ENCODE measurements at places on chromosomes 16 and 17.

DNA sequence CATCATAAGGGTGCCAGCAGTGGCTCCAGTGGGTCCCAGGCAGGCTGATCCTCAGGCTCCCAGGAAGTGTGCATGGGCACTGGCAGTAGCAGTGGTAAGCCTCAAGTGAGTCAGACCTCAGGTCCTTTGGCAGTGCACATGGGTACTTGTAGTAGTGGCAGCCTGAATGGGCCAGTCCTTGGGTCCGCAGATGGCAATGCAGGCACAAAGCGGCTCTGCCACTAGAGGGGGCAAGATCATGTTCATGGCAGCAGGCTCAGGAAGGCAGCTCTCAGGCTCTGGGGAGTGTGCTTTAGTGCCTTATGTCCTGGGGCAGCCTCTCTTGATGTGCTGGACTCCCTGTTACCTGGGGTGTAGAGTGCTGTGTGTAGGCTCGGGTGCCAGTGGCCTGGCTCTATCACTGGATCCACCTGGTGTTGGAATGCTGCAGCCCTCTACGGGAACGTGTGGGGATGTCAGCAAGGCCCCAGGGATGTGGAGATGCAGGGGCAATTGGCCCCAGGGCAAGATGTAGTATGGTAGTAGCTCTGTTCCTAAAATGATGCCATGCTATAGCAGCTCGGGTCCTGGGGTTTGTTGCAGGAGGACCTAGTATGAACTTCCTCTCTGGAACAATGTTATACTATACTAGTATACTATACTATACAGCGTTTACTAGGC is 11.0 kb downstream of the ACSM3 start:
- peak; percentile 80 for DNase-seq

GRCh38 chr17:19003543-19004420 is 782 bp downstream of the FAM83G start:
- peak; percentile 57 for DNase-seq

DNA sequence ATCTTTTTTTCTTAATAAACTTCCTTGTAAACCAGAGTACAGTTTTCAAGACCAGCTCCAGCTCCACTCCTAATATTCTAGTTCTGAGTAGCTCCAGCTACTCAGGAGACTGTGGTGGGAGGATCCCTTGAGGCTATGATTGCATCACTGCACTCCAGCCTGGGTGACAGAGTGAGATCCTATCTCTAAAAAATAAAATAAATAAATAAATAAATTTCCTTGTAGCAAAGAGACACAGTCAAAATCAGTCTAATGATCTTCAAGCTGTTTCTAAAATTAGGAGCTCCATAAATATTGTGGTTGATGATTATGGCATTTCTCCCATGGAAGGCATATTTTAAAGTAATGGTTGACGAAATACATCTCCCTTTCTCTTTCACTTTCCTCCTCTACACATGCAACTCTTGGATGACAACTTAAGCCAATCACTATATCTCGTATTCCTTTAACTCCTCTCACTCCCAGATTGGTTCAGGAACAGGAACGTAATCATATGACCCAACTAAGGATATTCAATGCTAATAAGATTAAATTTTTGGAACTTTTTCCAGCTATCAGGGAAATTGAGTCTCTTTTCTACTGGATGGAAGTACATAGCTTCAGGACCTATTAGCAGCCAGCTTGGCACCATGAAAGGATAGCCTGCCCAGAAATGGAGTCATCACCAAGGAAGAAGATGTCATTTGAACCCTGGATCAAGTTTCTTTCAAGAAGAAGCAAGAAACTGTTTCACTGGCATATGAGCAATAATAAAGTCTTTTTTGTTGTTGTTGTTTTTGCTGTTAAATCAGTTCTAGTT is 42.1 kb upstream of the TAOK1 start:
- peak; percentile 45 for DNase-seq

DNA sequence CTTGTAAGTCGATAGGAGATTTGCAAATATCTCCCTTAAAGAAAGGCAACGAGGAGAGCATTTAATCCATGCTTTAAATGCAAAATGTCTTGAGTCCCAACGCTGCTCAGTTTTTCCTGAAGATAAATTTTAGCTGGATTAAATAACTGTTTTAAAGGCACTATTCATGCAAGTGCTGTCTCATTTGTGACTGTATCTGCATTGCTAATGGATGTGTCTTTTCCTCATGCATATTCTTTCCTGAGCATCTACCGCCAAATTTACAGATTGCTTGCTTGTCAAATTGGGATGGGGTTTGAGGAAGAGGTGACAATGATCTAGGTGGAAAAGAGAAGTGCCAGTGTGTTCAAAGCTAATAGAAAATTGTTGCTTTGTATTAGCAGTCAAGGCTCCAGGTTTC is 106.9 kb downstream of the RBFOX1 start:
- DNase-seq, result no peak

DNA sequence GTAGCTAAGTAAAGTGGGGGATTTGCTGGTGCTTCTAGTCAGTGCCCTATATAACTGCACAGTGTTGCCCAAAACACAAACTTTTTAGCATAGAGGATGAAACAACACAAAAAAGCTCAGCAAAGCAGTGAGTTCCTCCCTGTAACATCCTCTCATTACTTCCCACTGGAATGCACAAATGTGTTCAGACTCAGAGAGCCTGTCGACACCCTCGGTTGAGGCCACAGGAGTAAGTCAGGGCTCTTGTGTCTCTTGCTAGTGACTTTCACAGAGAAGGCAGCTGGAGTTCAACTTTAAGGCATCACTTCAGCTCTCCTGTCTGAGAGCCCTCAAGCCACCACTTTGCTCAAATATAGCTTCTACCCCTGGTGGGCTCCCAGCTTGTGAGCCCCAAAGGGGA is 107.2 kb upstream of the NETO2 start:
- DNase-seq, result no peak

DNA sequence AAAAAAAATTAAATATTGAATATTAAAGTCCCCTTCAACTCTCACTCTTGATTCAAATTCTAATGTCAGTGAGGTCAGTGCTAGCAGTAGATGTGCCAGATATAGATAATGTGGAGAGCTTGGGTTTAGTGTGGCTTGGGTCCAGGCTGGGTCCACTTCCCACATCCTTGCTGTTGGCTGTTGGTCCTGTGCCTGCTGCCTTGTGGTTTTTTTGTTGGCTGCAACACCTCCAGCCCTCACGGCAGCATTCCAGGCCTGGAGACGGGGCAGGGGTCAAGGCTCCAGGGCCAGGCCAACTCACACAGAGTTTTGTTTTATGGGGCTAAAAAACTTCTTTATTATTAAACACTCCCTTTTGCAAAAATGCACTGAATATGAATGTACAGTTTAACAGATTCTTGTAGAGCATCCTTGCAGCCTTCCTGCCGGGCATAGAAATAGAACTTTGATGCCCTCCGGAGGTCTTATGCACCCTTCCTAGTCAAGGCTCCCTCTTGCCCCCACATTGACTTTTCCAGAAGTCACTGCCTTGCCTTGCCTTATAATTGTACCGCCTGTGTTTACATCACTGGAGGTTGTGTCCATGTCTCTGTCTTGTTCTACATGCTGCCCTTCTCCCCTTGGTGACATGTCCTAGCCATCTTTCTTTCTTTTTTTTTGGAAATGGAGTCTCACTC is 25.5 kb upstream of the MYO15B start:
- DNase-seq, result peak; percentile 64

DNA sequence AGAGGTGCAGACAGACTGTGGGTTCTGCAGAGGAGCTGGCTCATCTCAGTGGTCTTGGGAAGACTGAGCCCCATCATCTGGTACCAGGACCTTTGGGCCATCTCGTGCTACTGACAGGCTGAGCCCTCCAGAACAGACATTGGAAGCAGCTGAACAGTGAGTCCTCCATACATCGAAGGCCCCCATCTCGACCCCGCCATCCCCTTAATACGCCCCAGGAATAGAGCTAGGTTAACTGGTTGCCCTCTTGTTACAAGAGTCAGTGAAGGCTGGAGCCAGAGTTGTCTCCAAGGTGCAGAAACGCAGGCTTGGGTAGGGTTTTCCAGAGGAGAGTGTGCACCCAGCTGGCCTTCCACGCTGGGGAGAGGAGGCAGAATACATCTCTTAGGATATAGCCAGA is 76.0 kb downstream of the N4BP1 start:
- no peak for DNase-seq

- no peak for DNase-seq
Measured at GRCh38 chr17:59437791-59438281, 106.4 kb downstream of the YPEL2 start.

DNA sequence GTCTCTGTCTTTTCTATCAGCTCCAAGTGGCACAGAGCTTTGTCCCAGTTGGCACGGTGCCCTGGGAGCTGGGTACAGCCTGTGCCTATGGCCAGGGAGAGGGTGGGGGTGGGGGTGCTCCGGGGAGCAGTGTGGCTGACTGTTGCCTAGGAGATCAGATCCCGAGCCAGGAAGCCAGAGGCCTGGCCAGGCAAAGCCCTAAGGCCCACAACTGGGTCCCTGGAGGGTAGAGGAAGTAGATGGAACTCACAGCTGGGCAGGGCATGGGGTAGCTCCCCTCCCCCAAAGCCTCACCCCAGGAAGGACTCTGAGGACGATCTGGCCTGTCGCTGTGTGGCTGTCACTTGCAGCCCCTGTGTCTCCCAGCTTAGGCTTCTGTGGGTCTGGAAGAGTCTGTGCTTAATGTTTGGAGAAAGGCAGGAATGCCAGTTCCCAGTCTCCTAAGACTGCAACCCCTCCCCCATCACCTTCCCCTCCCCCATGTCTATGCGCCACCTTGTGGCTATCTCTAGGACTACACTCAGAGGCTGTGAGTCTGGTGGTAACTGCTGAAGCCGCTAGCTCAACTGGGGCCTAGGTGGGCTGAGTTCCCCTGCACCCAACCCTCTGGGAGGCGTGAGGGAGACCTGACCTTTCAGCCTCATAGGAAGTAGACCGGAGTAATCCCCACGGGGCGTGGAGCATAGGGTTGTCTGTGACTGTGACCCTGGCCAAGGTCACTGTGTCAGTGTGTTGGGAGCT is 12.6 kb downstream of the THRA start:
- no peak for DNase-seq

- DNase-seq, result no peak
Measured at GRCh38 chr17:58476812-58477211, 11.4 kb downstream of the HSF5 start.

GRCh38 chr17:33369149-33369548 is 76.1 kb upstream of the ASIC2 start:
- peak; percentile 17 for DNase-seq

DNA sequence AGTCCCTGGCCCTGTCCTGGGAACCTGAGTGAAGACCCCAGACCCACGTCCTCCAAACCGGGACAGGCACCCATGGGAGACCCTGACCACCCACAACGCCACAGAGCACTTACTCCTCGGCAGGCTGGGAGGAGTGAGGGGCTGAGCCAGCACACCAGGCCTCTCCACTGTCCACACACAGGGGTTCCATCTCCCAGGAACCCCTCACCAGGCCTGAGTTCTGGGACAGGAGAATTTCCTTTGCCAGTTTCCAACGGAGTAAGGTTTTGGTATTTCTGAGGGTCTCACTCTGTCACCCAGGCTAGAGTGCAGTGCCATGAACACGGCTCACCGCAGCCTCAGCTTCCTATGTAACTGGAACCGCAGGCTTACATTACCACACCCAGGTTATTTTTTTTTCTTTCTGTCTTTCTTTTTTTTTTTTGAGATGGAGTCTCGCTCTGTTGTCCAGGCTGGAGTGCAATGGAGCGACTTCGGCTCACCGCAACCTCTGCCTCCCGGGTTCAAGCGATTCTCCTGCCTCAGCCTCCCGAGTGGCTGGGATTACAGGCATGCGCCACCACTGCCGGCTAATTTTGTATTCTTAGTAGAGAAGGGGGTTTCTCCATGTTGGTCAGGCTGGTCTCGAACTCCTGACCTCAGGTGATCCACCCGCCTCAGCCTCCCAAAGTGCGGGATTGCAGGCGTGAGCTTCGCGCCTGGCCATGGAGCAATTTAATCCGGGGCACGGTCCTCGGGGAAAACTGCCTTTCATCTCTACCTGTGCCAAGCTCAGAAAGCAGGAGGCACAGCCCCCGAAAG is 1.6 kb downstream of the PGAP6 start:
- DNase-seq, result no peak

DNA sequence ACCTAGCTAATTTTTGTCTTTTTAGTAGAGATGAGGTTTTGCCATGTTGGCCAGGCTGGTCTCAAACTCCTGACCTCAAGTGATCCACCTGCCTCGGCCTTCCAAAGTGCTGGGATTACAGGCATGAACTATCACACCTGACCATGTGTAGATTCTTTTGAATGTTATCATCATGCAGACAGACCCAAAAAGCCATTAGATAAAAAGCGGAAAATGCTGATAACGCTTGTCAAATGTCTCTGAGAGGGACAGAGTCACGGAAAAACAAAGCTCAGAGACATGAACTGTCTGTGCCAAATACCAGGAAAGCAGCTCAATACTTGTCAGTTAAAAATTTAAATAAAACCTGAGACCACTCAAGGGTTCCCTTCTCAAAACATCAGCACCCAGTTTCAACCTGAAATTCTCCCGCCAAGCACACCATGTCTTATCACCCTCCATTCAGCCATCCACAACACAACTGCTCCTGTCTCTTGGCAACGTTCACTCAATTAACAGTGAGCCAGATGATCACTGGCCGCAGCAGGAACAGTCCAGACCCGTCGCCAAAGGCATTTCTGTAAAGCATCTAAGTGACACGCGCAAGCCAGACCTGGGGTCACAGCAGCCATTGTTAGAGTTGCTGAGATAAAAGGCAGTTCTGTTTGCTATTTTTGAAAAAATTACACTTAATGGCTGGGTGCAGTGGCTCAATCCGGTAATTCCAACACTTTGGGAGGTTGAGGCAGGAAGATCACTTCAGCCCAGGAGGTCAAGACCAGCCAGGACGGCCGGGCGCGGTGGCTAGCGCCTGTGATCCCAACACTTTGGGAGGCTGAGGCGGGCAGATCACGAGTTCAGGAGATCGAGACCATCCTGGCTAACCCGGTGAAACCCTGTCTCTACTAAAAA is 29.7 kb downstream of the FANCA start:
- no peak for DNase-seq

DNA sequence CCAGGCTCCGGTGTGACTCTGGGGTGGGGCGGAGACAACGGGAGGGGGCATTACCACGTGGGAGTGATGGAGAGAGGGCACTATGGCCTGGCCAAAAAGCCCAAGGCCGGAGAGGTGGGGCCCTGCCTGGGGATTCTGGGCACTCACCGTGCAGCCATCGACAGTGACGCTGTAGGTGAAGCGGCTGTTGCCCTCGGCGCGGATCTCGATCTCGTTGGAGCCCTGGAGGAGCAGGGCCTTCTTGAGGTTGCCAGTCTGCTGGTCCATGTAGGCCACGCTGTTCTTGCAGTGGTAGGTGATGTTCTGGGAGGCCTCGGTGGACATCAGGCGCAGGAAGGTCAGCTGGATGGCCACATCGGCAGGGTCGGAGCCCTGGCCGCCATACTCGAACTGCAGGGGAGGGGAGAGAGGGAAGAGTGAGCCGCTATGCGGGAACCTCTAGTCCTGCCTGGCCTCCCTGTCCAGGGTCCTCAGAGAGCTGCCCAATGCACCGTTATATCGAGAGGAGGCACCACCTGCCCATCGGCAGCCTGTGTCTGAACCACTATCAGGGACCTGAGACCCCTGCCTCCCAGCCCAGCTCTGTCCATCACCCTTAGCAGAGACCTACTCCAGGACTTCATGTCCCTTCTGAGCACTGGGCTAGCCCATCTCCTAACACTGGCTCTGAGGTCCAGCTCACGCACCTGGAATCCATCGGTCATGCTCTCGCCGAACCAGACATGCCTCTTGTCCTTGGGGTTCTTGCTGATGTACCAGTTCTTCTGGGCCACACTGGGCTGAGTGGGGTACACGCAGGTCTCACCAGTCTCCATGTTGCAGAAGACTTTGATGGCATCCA is 15.6 kb downstream of the COL1A1 start:
- DNase-seq, result no peak
